ENCODE measurements at places on chromosomes 12 and 14. TPM values are rescaled to one million over a fixed set of nuclear protein-coding genes. Genes with fewer than 3 reads are reported as not detected.

Gene MFAP5
- not detected for total RNA-seq

Gene MYO1H
- not detected for total RNA-seq

Gene CRY1
- total RNA-seq: 20.6 TPM

Gene GPRC5D
- not detected for total RNA-seq

Gene EML1
- 32.7 TPM for total RNA-seq

Gene SOCS4
- total RNA-seq: 8.8 TPM

Gene TRIM9
- total RNA-seq: 13.7 TPM

Gene LRFN5
- total RNA-seq: not detected

Gene PLCZ1
- total RNA-seq: not detected

Gene RAB21
- 33.9 TPM for total RNA-seq

Gene PLA2G1B
- not detected for total RNA-seq

Gene A2ML1
- total RNA-seq: not detected

Gene JDP2
- 40.7 TPM for total RNA-seq

Gene TMEM119
- total RNA-seq: 0.06 TPM

Gene SAMD4A
- total RNA-seq: 11.0 TPM

Gene NGB
- not detected for total RNA-seq

Gene INHBC
- total RNA-seq: not detected

Gene CLEC1B
- not detected for total RNA-seq
